ENCODE measurements at places on chromosomes 11 and 22.

DNA sequence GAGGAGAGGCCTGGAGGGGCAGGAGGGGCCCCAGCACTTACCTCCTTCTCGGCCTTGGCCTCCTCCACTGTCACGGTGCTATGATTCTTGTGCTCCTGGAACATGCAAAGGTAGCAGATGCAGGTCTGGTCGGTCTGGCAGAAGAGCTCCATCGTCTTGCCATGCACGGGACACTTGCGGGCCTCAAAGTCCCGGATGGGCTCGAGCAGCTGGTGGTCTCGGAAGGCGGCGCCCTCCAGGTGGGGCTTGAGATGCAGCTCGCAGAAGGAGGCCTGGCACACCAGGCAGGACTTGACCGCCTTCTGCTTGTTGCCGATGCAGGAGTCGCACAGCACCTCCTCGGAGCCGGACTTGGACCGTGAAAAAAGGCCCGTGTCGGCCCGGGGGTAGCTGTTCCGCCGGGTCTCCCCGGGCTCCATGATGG is 714 bp downstream of the TRIM29 start:
- DNase-seq, result no peak

- no peak for DNase-seq
Observed at GRCh38 chr22:46148336-46148735, 2.0 kb upstream of the PPARA start.

GRCh38 chr11:10499874-10500601 is 40.9 kb downstream of the RNF141 start:
- DNase-seq, result no peak

DNA sequence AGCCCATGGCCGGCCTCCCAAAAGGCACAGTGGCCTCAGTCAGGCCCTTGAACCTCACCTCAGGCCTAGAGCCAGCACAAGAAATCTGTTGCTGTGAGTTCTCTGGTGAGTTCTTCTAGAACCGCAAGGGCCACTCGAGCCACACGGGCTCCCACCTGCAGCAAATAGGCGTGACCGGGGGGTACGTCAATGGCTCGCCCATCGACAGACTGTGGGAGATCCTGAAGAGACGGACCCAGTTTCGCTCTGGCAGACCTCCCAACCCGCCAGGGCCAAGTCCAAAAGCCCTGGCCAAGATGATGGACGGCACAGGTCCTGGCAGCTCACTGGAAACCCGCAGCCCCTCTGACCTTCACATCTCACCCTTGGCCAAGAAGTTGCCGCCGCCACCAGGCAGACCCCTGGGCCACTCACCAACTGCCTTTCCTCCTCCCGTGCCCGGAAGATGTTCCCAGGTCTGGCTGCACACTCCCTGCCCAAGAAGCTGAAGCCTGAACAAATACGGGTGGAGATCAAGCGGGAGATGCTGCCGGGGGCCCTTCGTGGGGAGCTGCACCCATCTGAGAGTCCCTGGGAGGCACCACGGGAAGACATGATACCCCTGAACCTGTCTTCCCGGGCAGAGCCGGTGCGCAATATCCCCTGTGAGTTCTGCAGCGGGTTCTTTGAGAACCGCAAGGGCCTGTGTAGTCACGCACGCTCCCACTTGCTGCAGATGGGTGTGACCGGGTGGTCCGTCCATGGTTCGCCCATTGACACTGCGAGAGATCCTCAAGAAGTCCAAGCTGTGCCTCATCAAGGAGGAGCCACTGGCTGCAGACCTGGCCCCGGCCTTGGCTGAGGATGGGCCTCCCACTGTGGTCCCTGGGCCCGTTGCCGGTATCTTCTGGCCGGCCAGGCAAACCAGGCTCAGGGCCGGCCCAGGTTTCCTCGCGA is 544.2 kb upstream of the CCDC179 start:
- no peak for DNase-seq

DNA sequence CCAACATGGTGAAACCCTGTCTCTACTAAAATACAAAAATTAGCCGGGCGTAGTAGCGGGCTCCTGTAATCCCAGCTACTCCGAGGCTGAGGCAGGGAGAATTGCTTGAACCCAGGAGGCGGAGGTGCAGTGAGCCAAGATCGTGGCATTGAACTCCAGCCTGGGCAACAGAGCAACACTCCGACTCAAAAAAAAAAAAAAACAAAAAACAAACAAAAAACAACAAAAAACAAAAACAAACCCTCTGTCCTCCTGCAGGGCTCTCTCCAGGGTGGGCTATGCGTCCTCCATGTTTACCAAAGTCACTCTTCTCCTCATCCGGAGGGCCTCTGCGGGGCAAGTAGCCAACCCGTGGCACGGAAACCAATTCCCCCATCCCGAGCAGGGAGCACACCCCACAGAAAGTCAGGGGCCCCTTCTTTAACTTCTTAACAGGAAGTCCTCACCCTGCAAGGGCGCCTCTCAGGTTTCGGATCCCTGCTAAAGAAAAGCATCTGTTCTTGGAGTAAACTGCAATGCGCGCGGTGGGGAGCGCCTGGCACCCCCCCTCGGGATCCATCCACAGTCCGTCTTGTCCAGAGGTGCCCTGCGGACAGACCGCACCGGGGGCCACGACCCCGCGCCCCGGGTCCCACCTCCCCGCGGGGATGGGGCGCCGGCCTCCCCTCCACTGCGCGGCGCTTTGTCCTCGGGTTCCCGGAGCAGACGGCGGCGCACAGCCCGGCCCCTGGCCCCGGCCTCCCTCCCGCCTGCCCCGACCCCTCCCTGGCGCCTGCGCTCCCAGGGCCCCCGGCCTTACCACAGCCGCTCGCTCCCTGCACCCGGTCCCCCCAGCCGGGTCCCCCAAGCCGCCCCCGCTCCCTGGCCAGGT is 712 bp downstream of the CERK start:
- DNase-seq, result no peak

DNA sequence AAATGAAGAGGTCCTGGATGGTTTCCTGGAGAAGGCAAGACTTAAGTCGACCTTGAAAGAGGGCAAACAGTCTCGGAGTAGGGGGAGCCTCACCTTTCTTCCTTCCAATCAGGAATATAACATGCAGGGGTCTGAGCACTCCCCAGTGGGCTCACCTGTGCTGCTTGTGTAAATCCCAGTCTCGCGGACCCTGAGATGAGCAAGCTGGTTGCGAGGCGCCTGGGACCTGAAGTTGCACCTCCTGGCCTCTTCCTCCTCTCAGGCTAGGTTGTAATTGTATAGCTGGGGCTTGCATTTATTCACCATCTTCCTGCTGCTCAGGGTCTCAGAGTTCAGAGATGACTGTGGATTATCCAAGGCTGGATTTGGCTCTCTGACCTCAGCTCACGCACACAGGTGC is 7.5 kb upstream of the WBP2NL start:
- DNase-seq, result no peak

GRCh38 chr11:111845276-111846028 is 25.9 kb downstream of the ALG9 start:
- DNase-seq, result no peak

GRCh38 chr11:13384908-13385640 is 77.9 kb downstream of the BTBD10 start:
- no peak for DNase-seq

DNA sequence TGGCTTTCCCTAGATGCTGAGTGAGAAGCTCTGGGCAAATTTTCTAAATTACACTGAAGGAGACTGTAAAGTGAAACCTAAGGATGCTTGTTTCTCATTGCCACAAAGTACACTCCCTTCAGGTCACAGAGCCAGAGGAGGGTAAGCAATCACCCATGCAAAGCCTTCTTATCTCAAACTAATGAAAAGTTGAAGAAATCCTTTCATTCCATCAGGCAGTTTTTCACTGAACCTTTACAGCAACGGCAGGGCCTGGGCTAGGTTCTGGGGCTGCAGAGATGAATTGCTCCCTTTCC is 106.2 kb downstream of the RASSF10 start:
- DNase-seq, result no peak

DNA sequence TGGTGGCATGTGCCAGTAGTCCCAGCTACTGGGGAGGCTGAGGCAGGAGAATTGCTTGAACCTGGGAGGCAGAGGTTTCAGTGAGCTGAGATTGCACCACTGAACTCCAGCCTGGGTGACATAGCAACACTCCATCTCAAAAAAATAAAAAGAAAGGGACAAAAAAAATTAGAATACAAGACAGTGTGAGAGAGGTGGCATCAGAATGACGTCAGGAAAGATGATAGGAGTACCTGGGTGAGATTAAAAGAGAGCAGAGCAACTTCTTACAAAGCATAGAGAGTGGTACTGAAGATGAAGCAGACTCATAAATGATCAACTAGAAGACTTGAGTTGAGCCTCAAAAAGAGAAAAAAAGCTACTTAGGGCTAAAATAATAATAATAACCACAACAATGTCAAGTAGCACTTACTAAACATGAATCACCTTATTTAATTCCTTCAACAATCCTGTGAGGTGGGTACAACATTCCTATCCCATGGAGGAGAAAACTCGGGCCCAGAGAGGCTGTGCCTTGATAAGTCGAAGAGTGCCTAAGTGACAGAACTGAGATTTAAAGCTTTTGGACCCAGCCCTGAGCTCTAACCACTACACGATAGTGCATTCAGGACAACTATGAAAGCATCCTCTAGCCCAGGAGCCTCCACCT is 5.2 kb upstream of the SLN start:
- no peak for DNase-seq

DNA sequence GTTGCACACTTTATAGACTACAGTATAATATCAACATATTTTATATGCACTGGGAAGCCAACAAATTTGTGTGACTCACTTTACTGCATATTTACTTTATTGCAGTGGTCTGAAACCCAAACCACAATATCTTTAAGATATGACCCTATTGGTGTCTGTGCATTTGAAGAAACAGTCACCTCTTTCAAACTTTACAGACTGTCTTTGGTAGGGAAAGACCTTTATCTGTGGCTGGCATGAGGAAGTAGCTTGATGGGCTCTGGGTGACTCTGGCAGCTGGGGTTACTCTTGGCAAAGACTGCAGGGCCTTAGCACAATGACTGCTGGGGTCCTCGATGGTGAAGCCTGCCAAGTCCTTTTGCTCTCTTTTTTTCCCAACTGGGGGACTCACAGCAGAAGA is 21.3 kb upstream of the ABTB2 start:
- no peak for DNase-seq

- DNase-seq, result no peak
Observed at GRCh38 chr22:18985780-18986179, 49.7 kb upstream of the PRODH start.

Data from activated CD8-positive, alpha-beta memory T cell treated with anti-CD3 and anti-CD28 coated beads for 1 hour (primary cell).